ENCODE measurements at places on chromosomes 12 and 14.

GRCh38 chr12:88580051-88580871 is at the start of gene KITLG:
TSS of gene KITLG (minus strand) at chr12:88580471. CDS start at chr12:88580278, 193 bp downstream.
- DNase-seq, result peak; percentile 76

- DNase-seq, result no peak
Measured at GRCh38 chr14:55957950-55958349, 160.3 kb upstream of the PELI2 start.

DNA sequence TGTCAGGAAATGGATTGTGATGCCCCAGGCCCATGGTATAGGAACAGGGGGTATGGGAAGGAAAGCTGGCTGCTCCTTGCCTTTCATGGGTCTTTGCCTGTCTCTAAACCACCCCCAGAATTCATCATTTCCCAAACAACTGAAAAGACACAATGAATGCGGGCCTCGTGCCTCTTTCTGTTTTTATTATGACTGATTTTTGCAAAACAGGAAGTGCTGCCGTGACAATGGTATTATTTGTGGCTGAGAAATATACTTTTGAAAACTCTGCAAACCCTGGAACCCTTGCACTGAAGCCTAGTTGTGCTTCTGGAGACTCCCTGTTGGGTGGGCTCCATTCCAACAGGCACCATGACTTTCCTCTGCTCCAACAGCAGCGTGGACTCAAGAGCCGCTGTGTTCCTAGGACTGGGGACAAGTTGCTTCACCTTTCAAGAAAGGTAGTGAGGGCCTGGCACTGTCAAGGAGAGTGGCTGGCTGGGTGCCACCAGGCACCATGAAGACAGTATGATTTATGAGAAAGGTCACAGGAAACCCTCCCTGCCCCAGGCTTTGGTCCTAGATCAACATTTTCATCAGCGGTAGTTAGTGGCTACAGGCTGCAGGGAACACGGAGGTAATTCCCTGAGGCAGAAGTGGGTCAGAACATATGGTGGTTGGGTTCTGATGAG is 4.8 kb upstream of the DGLUCY start:
- DNase-seq, result no peak

GRCh38 chr14:92317511-92317910 is 5.5 kb upstream of the SLC24A4 start:
- peak; percentile 23 for DNase-seq

DNA sequence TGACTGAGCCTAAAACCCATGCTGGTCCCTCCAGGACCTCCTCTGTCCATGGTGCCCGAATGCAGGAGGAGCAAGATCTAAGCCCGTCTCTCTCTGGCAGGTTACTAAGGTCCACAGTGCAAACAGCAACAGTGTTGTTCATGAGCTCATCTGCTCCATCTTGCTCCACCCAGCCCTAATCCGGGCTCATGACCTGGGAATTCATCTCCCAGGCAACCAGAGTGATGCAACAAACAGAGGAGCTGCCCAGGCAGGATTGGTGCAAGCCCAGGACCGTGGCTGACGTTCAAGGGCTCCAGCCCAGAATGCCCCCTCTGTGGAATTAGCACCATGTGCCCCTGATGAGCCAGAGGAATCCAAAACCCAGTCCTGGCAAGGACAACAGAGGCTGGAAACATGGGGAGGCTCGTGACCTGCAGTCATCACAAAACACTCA is 29.9 kb downstream of the HSPB8 start:
- DNase-seq, result peak; percentile 59

DNA sequence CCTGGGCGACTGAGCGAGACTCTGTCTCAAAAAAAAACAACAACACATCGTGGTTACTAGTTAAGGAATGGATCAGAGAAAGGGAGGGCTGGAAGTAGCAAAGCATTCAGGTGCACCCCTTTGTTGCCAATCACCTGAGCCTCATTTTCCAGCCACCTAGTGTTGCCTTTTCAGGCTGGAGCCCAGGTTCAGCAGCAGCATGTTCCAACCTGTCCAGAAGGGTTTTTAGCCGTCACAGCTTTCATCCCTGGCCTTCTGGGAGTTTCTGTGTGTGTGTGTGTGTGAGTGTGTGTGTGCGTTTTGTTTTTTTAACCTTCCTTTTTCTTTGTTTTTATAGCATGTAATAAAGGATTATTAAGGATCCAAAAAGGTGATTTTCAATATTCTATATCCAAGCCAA is 121.1 kb upstream of the ATF1 start:
- DNase-seq, result no peak

DNA sequence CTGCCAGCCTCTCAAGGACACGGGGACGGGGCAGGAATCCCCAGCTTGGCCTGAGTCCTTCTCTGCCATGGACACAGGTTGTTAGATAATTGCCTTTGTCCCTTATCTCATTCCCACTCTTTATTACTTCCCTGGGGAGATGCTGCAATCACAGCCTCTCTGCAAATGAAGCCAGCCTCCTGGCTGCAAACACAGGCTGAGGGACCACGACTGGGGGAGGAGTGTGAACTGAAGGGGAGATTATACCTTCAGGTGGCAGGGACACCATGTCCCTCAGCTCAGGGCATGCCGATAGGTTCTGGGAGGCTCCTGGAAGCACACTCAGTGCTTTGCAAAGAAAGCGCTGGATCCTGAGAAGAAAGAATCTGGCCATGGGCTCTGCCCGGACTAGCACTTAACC is 16.1 kb upstream of the CHGA start:
- DNase-seq, result no peak

- no peak for DNase-seq
Measured at GRCh38 chr12:116508145-116509121, 50.7 kb upstream of the MAP1LC3B2 start.

GRCh38 chr12:84929501-84929900 is 16.9 kb upstream of the SLC6A15 start:
- DNase-seq, result no peak

- DNase-seq, result no peak
Measured at GRCh38 chr14:51176839-51177238, 63.2 kb upstream of the TMX1 start.

- no peak for DNase-seq
Measured at GRCh38 chr14:35669782-35670181, 135.8 kb downstream of the INSM2 start.

DNA sequence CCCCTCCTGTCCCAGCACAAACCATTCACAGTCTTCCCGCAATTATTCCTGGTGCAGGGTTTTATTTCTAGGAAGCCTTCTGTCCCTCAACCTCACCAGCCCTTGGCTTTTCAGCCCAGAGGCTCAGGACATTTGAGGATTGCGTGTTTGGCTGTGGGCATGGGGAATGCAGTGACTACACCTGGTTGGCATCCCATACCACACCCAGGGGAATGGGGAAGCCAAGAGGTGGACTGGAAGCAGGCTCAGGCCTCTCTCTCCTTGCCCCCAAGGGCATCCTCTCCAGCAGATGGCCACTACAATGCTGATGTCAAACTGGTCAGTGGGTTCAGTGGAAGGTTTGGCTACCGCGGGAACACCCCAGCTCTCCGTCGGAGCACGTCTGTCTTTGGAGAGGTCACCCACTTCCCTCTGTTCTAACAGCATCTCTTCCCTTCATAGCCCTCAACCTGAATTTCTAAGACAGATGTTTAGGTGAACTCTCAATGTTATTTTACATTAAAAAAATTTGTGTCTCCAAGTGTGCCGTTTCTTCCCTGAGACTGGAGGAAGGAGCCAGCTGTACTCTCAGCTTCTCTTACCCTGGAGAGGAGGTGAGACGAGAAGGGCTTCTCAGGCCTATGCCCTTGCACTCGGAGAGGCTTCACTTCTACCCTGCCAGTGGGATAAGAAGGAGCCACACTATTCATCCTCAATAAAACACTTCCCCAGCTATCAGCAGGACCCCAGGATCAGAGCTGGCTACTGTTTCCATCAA is 35.5 kb downstream of the DCAF4 start:
- no peak for DNase-seq

GRCh38 chr12:85036234-85036707 is at the start of the genes LRRIQ1 and TSPAN19:
TSS of gene LRRIQ1 (plus strand) at chr12:85036351. CDS start at chr12:85038177, 1,826 bp downstream.
TSS of gene TSPAN19 (minus strand) at chr12:85036277. CDS start at chr12:85029946, 6,331 bp downstream.
- peak; percentile 50 for DNase-seq

- DNase-seq, result no peak
Measured at GRCh38 chr14:31194095-31194494, 13.5 kb downstream of the HECTD1 start.

- DNase-seq, result no peak
Measured at GRCh38 chr14:89331398-89331797, 85.6 kb downstream of the FOXN3 start.

DNA sequence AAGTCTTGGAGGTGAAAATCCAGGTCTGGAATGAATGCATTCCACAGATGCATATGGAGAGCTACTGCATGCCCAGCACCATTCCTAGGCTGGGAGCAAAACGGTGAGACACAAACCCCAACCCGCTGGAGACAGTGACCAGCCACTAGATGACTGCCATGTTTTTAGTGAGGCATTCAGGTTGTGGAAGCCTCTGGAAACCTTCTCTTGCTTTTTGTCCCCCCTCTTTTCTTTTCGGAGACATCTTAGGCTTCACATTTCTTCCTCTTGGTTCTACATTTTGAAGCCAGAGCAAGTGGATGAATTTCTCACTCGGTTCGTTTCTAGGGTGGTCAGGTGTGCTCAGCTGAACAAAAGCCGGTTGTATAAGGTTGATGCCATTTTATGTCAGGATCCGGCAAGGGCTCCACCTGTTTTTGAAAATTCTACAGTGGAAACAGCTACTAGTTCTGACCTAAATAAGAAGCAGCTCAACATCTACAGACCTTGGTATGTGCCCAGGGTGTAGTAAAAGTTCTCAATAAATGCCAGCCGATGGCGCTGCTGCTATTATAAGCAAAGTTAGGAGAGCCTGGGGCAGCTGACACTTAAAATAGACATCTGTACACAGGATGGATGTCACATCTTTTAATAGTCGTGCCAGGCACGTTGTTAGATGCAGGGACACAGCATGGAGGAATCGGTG is 1.8 kb upstream of the ZNF839 start:
- no peak for DNase-seq

DNA sequence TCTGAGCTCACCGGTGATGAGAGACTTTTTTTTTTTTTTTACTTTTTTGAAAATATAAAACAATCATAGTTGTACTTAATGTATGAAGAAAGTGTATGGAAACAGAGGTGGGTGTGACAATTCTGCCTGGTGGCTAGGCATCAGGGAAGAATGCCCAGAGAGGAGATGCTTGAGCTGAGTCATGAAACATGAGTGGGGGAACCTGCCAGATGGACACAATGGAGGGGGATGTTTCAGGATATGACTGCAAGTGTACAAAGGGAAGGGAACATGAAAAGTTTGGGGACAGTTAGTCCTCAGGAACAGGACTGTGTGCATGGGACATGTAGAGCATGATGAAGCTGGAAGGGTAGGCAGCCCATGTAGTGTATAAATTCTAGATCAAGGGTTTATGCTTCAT is 274.2 kb upstream of the E2F7 start:
- peak; percentile 36 for DNase-seq

DNA sequence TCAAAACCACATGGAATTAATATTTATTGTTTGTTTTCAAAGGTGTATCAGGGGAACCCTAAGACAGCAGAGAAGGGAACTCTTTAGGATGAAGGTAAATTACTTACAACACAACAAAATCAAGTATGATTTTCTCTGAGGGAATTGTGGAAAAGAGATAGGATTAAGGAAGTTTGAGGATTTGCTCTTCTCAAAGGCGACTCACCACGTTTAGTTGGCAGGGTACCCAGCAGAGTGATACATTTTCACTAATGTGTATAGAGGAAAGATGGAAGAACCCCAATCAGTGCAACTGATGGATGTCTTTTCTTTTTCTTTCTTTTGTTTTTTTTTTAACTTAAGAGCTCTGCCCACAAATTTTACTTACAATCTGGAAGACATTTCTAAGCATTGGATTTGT is 499.2 kb downstream of the CCER1 start:
- no peak for DNase-seq

- no peak for DNase-seq
Measured at GRCh38 chr12:93741659-93742109, 64.5 kb downstream of the CRADD start.

DNA sequence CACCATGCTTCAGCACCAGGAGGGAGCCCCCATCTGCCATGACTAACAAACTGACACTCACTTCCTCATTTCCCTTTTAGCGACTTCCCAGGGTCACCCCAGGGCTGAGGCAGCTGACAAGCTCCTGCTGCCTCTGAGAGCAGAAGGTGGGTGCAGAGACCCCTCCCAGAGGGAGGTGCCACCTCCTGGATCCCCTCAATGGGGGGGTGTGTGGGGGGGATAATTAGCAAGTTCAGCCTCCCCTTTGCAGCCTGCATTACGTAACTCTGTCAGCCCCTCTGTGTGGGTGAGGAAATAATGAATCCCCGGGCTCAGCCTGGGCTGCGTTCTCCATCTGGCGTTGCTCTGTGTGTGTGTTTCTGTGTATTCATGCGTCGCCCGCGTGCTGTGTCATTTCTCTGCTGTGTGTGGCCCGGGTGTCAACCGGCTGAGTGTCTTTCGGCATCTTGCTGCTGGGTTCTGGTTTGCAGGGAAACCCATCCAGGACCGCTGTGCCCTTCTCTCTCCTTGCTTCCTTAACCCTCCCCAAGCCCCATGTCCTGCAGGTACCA is 28.0 kb downstream of the NOS1 start:
- DNase-seq, result no peak

- no peak for DNase-seq
Measured at GRCh38 chr12:15556411-15557102, 232.6 kb downstream of the EPS8 start.

GRCh38 chr12:116610971-116611541 is 51.9 kb downstream of the MAP1LC3B2 start:
- no peak for DNase-seq

DNA sequence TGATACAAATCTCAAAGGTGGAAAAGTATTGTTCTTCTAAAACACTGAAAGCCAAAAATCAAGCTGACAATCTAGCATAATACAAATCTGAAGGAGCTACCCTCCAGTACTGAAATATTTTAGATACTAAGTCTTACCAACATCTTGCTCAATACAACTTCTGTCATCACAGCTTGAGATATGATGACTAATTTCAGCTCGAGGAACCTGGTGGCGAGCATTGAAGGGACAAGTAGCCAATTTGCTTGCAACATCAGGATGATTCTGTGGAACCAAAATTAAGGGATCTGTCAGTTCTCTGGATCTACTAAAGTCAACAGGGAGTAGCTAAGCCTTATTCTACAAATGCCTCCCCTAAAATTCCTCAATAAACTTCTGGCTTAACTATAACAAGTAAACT is 10.4 kb downstream of the GTSF1 start:
- peak; percentile 81 for DNase-seq

GRCh38 chr12:89671469-89671868 is 37.2 kb downstream of the ATP2B1 start:
- DNase-seq, result peak; percentile 33

GRCh38 chr12:25842254-25842653 is 116.2 kb upstream of the RASSF8 start:
- DNase-seq, result no peak

DNA sequence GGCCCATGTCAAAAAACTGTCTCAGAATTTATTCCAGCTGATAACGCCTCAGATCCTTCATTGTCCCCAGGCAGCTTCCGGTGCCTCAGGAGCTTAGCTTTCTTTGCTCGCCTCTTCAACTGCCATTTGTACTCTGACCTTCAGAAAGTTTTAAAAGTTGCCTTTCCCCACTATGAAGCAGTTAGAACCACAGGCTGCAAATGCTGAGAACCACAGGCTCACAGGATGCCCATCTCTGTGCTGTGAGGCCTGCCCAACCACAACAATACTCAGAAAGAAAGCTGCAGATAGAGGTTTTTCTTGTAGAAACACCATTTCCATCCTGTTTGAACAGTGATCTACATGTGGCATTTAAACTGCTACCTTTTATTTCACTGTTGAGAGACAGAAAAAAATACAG is 131.1 kb downstream of the PRKCH start:
- no peak for DNase-seq

Data from GM04504 (cell line).